ENCODE measurements at places on chromosomes 3 and 15.

- DNase-seq: no peak
Measured at GRCh38 chr3:71309886-71310285, 273.6 kb downstream of the FOXP1 start.

DNA sequence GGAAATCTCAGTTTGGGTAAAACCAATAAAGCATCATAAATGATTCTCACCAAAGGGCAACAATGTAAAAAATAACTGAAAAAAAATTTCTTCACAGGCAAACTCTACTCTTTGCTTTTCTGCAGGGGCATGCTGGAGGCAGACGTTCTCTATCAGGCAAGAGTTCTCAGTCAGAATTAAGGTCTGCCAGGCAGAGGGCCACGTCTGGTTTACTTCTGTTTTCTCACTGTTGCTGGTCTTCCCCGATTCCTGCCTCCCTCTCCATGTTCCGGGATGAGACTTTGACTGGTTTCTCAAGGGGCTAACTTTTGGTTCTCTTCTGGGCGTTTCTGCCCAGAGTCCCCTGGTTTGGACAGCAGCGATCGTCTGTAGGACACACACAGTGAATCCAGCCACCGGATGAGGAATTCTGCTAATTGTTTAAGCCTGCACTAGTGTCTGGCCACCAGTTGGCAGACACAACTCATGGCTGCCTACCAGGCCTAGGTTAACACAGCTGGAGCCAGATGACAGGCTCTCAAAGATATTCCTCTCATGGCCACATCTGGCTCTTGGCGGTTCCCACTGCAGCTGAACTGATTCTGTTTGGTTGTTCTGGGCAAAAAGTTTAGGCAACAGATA, 273.1 kb downstream of the FOXP1 start:
- DNase-seq: no peak

DNA sequence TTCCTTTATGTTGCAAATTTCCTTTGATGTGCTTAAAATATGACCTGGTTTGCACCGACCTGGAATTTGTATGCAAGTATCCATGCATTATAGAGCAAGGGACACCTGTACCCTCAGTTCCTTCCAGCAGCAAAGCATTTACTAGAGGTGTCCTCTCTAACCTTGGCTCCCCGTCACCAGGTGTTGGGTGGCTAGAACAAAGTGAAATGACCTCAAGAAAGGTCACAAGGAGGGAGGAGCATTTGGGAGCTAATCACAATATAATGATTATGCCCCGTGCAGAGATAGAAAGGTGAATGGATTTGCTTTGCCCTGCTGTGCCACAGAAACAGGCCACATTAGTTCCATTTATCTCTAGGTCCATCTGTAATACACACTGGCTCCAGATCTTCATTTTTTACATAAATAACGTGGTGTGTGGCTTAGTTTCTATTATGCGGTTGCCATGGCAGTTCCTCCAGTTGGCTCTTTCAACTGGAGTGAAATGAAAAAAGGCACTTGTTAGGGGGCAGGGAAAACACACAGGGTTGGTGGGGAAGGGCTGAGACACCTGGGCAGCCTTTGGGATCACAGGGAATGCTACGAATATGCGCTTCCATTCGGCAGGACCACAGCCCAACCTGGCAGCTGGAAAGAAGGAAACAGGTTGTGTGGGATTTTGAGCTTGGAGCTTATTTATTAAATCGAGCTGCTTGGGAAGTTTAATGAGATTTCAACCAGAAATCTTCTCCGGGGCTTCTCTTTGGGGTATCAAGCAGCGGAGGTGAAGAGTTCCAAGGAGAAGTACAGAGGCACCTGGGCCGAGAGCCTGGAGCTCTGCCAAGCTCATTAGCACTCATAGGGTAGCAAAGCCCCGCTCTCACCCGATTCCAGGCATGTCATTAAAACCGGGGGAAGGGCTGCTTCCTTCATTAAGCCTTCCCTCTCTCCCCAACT, 233.5 kb upstream of the ST8SIA2 start:
- DNase-seq: no peak

DNA sequence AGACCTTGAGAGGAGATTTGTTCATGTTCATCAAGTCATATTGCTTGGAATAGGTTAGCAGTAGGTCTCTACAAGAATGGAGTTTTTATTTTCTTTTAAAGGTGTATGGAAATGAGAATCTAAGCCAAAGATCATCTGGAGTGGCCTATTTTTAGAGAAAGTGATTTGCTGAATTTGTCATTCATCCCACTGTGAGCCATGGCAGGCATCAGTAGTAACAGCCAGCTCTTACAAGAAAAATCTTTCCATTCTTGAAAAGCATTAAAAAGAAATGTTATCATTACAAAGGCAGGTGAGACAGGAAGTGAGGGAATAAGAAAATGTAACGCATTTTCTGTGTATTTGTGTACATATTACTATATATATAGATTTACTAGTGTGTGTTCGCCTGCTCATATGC, 29.6 kb downstream of the STAC start:
- no peak for DNase-seq

- DNase-seq: no peak
Measured at GRCh38 chr3:99867594-99868310, 50.1 kb downstream of the CMSS1 start.

DNA sequence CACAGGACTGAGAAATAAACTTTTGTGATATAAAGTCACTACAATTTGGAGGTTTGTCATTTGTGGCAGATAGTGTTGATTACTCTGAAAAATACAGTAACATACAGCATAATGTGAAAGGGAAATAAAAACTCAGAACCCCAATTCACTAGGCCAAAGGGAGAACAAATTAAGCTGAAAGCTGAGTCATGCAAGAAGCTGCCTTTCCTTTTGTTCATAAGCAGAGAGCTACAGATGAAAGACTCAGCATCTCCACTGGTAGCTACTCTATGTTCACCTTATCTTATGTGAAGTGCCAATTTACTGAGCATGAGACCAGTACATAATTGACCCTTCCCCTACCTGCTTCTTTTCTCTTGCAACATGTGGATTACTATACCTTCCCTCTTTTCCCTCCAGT, 19.3 kb upstream of the SLTM start:
- no peak for DNase-seq

All from NCI-H446 (cell line).